ENCODE measurements at places on chromosomes 2 and 18. TPM values are rescaled to one million over a fixed set of nuclear protein-coding genes. Genes with fewer than 3 reads are reported as not detected.

Gene MC2R
- total RNA-seq: not detected

Gene CLIP4
- total RNA-seq: 22.1 TPM

Gene MSTN
- total RNA-seq: 0.89 TPM

Gene FSHR
- not detected for total RNA-seq

GRCh38 chr18:53253789-53254188 is 913.8 kb downstream of the DCC start:
- H3K36me3 ChIP-seq: no peaks in the 10 kb centered on the region
- no peaks in the 10 kb centered on the region for H3K4me1 ChIP-seq
- H3K27ac ChIP-seq: no peak overlapping the region
- H3K4me3 ChIP-seq: no peak overlapping the region
- DNase-seq: no peak
